AG04449 (cell line): ENCODE measurements at places on chromosomes 12 and 14.

GRCh38 chr14:60184146-60184904, 19.1 kb upstream of the DHRS7 start:
- DNase-seq, result no peak

- DNase-seq, result no peak
Measured at GRCh38 chr14:38774162-38774561, 328.9 kb downstream of the SEC23A start.

GRCh38 chr14:90159146-90159545, 97.2 kb upstream of the PSMC1 start:
- DNase-seq, result no peak

DNA sequence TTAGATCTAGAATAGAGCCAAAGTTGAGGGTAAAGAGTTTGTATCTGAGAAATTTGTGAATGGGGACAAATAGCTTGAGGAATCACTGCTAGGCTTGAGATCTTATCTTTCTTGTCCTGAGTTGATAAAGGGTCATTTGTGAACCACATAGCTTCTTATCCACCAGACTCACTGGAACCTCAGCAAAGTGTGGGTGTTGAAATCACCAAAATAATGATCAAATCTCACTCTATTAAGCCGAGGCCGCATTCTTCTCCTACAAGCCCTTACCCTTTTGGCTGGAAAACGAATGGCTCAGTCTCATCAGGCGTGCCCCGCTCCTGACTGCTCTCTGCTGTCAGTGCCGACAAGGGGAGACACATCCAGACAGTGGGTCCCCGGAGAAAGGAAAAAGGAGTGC, 240.6 kb downstream of the EGLN3 start:
- DNase-seq, result no peak

DNA sequence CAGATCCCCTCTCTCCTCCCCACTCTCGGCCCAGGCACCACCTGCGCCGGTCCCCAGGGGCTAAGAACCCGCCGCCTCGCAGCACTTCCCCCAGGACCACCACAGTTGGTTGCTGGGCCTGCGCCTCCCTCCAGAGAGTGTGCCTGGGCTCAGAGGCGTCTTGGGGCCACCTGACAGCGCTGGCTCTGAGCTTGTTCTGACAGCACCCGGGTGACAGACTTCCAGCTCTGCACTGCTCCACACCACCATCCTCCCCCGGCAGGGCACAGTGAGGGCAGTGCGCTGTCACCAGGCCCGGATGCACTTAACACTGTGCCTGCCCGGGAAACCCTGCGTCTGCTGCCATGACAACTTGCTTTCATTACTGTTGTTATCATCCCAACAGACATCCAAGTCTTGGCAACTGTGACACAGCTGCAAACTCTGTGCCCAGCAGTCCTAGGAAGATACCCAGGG, 6.6 kb downstream of the BRF1 start:
- no peak for DNase-seq

DNA sequence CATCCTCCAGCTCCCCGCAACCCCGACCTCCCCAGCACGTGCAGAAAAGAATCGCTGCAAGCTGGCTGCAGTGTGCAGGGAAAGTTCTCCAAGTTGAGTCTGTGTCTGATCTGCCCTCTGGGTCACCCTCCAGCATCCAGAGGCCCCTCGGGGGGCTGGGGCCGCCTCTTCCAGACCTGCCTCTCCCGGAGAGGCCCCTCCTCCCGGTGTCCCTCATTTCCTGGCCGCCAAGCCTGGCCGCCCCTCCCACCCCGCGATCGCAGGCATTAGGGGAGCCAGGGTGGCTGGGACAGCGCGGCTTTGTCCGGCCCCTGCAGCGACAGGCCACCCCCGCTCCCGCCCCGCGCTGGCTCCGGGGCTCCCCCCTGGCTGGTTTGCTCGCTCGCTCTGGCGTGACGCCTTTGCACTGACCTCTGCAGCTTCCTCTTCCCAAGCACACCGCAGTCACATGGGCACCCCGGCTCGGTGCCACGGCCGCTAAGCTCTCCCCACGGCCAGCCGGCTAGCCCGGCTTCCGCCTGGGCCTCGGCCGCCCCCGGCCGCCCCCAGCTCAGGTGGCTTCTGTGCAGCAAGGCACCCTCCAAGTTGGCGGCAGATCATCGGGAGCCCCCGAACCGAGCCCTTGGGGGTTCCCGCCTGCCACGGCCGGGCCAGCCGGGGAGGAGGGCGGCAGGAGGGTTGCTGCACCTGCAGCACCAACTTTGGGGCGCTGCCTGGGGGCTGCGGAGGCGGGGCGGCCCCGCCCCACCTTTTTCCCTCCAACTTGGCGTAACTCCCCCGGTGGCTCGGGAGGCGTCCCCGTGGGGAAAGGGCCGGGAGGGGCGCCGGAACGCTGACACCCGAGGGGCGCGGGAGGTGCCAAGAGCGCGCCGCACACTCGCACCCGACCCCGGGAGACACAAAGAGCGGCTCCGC, 43.7 kb downstream of the KDM2B start:
- no peak for DNase-seq

DNA sequence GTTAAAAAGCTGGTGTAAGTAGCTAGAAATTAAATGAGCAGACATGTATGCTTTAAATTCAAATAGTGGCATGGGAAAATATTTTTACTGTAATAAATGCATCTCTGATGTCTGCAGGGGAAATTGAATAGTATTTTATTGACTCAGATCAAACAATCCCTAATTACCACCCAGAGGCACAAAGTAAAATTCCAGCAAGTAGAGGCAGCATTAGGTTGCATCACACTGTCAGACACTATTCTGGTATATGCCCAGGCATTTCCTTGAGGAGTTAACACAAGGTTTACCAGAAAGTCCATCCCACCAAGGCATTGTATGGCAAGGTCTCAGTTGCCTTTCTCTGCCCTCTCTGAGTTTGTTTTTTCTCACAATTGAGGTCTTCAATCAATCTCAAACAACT, 201.6 kb upstream of the KITLG start:
- DNase-seq, result peak; percentile 49

GRCh38 chr12:31574803-31575575, 15.9 kb downstream of the DENND5B start:
- no peak for DNase-seq

DNA sequence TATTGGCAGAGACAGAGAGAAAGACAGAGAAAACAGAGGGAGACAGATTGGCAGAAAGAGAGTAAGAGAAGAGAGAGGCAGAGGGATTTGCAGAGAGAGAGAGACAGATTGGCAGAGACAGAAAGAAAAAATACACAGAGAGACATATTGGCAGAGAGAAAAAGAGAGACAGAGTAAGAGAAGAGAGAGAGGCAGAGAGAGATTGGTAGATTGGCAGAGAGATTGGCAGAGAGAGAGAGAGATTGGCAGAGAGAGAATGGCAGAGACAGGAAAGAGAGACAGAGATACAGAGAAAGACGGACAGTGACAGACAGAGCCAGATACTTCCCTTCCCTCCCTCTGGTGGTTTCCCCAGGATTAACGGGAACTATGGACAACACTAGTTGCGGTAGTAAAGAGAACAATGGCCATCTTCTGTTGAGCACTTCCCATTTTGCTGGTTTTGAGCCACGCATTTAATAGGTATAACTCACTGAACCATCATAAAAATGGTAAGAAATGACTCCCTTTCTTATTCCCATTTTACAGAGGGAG, 2.6 kb upstream of the NOS1 start:
- no peak for DNase-seq
